Activated T-cell treated with anti-CD3 and anti-CD28 coated beads for 48 hours (primary cell): ENCODE measurements at places on chromosomes 12 and 14.

DNA sequence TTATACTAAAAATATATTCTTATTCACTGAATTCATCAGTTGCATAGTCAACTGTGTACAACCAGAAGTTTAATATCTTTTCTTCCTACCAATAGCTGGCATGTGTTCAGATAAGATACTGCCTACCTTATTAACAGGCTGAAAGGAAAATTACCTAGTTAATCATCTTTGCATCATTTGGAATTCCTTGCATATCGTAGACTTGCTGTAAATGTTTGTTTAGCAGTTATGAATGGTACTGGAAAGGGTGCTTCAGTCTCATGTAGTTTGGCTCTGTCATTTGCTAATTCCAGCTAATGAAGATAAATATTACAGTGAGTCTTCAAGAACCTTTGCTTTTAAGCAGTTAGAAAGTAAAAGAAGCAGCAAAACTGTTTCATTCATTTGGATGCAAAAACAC lies 84.4 kb downstream of the PPHLN1 start:
- no peak for DNase-seq

GRCh38 chr12:64609536-64610078 lies 688 bp upstream of the RASSF3 start:
- DNase-seq, result no peak

DNA sequence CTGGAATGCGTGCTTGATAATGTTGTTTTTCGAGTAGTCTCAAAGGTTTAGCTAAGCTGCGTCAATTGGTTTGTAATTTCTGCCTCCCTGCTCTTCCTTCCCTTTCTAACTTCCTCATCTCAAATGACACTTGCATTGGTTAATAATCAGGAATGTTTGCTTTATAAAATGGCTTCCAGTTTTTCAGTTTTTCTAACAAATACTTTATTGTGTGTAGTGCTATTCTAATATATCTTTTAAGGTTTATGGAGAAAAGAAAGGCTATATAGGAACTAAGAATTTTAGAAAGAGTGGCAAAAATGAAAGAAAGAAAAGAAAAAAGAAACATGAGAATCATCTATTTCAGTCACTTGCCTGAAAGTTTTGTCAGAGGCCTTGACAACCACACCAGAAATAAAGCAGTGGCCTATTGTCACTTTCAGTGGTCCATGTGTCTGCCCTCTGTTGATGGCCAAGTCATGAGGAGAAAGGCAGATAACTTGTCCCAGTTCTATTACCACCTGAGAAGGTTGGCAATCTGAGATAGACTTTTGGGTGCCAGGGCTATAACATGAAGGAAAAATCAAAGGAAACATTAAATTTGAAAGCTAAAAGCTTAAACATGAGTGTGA lies 221.9 kb upstream of the KITLG start:
- DNase-seq, result no peak

GRCh38 chr12:795305-795704 lies 42.9 kb downstream of the WNK1 start:
- peak; percentile 43 for DNase-seq

DNA sequence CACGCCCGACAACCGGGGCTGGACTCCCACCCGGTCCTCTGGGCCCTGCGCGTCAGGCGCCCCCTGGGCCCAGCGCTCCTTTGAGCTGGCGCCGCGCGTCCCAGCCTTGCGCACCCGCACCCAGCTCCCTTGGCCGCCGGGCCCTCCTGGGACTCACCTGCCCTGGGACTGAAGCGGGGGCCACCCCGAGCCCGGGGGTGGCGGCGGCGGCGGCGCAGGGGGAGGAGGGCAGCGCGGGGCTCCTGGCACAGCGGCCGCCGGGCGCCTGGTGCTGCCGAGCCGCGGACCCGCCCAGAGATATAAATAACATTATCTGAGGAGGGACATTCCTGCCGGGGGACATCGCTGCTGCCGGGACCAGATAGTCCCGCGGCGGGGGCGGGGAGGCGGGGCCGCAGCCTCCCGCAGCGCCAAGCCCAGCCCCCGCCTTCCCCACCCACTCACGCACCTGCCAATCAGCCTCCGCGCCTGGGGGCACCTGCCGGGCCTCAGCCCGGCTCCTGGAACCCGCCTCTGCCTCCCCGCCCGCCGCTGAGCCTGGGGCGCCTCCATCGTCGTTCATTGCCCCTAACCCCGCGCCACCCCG lies at the start of gene SPTB:
SPTB (minus strand) TSS at position 273 of the 586 bp plus-strand sequence. CDS start 56,813 bp downstream, outside the sequence.
- peak; percentile 45 for DNase-seq

- no peak for DNase-seq
These were observed 398.7 kb downstream of the BTG1 start for GRCh38 chr12:91746976-91747375.

GRCh38 chr12:127928615-127929571 lies 338.1 kb upstream of the TMEM132C start:
- no peak for DNase-seq
